Stimulated activated CD8-positive, alpha-beta memory T cell treated with anti-CD3 and anti-CD28 coated beads, Interleukin-4, amount 100 ng/mL, for 4 hours (primary cell): ENCODE measurements at places on chromosomes 2 and 18.

GRCh38 chr18:22167471-22168241 is 1.7 kb upstream of the GATA6 start:
- DNase-seq = no peak

GRCh38 chr2:126902152-126902835 is 3.6 kb downstream of the TEX51 start:
- DNase-seq = no peak

GRCh38 chr2:43425659-43426058 is 170.2 kb downstream of the THADA start:
- DNase-seq = no peak

GRCh38 chr2:216742411-216742810 is 47.1 kb upstream of the IGFBP5 start:
- no peak for DNase-seq

DNA sequence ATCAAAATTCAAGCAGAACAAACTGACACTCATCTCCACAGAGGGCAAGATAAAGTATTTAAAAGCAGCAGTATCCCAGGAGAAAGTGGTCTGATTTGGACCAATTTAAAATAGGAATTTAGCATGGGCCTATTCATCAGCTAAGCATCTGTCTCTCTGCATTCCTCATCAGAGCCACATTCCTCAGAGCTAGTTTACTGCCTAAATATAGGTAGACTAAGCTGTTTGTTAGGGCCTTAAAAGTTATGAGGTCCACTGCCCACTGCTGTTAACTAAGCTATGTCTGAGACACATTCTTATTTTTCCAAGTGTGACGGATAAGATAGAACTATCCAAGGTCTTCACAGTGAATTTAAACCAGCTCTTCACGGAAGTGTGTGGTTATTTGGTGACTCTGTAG is 17.6 kb downstream of the NEB start:
- DNase-seq = no peak

DNA sequence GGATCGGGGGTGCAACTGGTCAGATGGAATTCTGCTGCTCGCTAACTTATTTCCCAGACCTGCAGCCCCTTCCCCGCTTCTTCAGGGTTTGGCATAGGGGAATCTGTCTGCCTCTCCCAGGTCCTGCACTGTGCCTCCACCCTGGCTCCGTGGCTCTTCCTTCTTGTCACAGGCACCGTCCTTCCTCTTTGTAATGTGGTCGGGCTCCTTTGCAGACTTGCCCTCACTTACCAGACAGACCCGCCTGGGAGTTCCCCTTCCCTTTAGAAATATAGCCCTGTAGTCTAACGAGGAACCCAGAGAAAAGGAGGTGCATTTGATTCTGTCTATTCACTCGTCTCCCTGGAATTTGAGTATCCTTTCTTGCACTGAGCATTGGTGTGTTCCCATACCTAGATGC is 63.9 kb upstream of the PAX8 start:
- DNase-seq = no peak

- DNase-seq = no peak
Observed at GRCh38 chr18:73479477-73479876, 611.7 kb upstream of the NETO1 start.

DNA sequence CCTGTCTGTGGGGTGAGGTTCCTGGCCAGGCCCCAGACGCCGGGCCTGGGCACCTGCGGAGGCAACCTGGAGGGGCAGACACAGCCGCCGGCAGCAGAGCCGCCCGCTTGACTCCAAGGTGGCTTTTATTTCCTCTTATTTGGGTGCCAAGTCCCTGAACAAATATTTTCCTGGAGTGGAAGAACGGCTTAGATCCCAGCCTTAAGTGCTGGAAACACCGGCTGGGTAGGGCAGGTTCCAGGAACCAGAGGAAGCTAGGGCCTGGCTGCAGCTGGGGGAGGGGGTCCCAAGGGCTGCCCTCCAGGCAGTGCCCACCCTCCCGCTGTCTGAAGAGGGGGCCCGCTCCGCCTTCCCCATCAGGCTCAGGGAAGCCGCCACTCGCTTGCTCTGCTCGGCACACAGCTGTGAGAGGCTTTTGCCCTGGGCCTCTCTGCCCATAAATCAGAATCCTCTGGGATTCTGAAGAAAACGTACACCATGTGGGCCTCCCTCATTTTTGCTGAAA is 28.2 kb downstream of the SDC1 start:
- no peak for DNase-seq

DNA sequence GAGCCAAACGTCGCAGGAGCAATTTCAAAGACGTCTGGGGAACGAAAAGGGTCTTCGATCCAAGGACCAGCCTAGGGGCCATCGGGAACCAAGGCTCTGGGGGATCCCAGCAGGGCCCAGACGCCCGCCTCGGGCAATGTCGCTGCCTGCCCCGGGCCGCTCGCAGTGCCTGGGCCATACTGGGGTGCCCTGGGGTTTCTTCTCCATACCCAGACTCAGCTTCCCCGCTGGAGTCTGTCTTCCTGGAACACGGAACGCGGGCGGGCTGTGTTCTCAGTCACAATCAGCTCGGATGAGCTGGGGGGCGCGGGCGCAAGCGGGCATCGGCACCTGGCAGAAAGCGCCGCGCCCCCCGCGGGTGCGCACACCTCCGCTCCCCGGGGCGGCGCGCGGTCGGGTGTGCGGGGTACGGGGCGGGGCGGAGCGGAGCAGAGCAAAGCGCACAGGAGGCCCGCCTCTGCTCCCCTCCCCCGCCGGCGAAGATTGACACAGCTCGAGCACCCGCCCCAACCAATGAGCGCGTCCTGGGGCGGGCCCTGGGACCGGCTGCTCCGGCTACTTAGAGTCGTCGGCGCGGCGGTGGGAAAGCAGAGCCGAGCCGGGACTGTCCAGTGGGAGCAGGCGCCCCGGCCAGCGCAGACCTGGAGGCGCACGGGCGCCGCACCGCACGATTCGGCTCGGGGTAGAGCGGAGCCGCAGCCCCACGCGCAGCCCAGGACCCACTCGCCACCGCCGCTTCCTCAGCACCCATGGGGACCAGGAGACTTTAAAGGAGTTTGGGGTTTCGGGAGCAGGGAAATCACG is at the start of gene LRATD1:
Gene LRATD1, plus strand, starts transcription at position 585 of the 804 bp plus-strand sequence. CDS start 1,263 bp downstream, outside the sequence.
- no peak for DNase-seq

DNA sequence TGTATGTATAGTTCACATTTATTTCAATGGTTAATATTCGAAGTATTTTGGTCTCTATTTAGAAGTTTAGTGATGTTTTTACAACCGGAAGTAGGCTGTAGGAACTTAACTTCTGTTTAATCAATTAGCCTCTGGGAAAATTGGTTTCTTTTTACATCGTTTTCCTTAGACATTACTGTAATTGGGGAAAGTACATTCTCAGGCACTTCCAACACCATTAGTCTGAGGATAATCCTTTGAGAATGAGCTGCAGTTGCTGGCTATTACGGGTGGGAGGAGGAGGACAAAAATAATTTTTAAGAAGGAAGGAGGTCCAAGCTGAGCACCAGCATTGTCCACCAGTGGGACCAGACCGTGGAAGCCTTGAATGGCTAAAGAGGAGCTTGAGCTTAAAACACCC is 70.4 kb upstream of the ST3GAL5 start:
- DNase-seq = no peak

DNA sequence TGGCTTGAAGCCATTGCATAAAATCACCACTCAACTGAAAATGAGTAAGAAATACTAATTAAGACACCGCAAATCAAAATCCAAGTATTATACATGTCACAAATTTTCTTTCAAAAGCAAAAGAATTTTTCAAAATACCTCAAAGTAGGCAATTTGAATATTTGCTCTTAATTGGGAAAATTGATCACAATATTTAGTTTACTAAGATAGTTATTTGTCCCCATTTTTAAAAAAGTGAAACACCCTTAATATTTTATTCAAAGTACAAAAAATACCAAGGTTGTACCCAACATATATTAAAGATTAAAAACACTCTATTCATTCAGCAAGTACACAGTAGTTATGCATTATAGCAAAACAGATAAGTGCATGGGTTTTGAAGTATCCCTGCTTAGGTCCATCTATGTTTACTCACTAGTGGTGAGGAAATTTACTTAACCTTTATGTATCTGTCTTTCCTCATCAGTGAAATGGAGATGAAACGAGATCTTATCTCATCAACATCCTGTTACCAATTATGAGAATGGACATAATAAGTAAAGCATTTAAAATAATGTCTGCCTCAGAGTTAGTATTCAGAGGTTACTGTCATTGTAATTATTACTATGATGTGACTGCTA is 35.1 kb downstream of the VPS54 start:
- no peak for DNase-seq

DNA sequence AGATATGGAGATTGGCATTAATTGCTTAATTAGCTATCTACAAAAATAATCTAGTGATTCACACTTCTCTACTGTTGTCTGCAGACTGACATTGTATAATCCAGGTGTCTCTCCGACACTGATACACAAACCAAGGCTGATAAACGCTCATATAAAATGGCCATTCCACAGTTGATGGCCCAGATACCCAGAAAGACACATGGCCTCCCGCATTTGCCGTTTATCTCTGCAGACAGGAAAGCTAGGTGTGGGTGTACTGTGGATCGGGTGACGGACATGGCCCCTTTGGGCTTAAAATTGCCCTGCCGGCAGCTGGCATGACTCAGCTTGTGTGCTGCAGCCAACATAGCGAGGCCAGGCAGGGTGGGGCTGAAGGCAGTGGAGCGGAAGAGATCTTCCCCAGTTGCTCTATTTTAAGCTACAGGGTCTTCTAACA is 18.5 kb downstream of the PMAIP1 start:
- DNase-seq = no peak

GRCh38 chr2:156657809-156658208 is 221.6 kb downstream of the GPD2 start:
- DNase-seq = no peak

- DNase-seq = no peak
Observed at GRCh38 chr2:224572338-224572737, 12.8 kb downstream of the CUL3 start.

DNA sequence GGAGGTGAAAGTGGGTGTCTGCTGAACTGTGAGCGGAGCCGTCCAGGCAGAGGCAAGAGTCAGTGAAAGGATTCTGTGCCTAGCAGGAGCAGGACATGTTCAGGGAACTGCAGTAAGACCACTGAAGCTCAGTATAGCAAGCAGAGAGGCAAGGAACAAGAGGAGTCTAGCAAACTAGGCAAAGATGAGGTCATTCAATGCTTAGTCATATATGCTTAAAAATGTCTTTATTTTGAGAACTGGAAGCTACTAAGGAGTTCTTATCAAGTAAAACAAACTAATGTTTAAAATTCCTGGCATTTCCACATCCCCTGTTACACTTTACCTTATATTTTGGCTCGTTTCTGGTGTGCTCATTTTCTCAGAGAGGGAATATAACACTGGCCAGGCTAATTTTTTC is 913.4 kb downstream of the CBLN2 start:
- no peak for DNase-seq

- no peak for DNase-seq
Observed at GRCh38 chr2:146701183-146701582, 1143.6 kb upstream of the ACVR2A start.

DNA sequence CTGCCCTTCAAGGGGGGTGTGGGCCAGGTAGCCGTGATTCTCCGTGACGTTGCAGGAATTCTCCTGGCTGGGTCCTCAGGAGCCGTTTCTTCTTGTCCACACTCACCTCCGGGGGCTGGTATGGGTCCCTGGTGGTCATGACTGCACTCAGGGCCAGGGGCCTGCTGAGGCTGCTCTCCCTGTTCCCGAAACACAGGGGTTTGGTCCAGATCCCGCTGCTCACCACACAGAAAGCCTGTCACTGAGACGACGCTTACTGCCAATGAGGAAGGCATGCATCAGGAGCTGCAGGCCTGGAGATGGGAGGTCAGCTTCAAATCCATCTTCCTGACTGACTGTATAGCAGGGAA is 160.7 kb downstream of the RTP5 start:
- DNase-seq = no peak

GRCh38 chr18:48191494-48191893 is 217.7 kb downstream of the ZBTB7C start:
- no peak for DNase-seq

GRCh38 chr18:45837283-45838070 is 12.0 kb downstream of the SIGLEC15 start:
- DNase-seq = no peak

- no peak for DNase-seq
Observed at GRCh38 chr2:53130441-53130943, 637.1 kb upstream of the CHAC2 start.

GRCh38 chr2:160373666-160374065 is 119.9 kb downstream of the RBMS1 start:
- no peak for DNase-seq

DNA sequence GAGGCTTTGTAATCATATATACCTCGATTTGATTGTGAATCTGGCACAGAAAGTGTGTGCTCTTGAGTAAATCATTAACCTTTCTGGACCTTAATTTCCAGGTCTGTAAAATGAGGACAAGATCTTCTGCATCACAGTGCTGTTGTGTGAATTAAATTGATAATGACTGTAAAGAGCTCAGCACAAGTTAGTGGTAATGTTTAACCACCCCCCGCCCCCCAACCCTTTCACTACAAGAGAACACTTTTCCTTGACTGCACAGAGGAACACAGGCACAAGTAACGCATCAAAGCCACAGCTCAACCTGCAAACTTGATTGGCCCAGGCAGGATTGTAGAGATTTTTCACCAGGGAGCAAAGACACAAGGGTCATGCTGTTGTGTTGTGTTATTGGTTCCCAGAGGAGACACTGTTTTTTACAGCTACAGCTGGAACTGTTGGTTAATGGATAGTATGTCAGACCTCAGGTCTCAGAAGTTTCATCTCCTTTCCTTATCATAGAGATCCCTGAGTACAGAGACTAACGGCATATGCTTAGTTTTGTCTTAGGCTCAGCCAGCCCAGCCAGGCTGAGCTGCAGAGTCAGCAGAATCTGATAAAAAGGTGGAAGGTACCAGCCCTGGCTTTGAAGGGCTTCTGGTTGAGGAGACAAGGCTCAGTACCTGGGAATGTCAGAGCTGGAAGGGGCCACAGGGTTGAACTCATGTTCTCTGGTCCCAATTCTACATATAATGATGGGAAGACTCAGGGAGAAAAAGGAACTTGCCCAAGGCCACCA is 10.6 kb downstream of the SETBP1 start:
- no peak for DNase-seq

- no peak for DNase-seq
Observed at GRCh38 chr2:6793913-6794312, 71.8 kb downstream of the CMPK2 start.
